ENCODE measurements at places on chromosomes 16 and 17.

GRCh38 chr16:89550421-89551007 is 10.0 kb upstream of the RPL13 start:
- no peak for DNase-seq

GRCh38 chr17:54968988-54969332 is 395 bp downstream of the STXBP4 start:
- DNase-seq, result no peak

- no peak for DNase-seq
Measured at GRCh38 chr16:70772493-70772892, 28.5 kb downstream of the VAC14 start.

DNA sequence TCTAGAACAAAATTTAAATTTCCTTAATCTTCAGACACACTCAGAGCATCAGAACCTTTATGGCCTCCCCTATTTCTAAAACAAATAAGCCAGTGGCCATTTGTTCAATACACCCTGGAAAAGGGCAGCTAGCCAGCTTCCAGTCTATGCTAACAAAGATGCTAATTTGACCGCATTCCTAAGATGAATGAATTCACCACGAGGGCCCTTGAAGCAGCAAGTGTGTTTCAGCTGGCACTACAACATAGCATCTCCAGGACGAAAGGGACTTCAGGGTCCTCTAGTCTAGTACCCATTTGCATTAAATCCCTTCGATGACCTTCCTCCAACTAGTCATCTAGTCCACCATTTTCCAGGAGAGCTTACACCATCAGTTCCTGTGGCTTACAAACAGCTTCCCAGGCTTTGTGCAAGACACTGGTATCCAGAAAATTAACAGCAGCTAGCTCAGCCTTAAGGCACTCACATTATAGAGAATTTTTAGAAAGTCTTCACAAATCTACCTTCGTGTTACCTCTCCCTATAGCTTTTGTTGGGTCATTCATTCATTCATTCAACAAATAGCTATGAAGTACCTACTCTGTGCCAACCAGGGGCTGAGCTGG is 10.9 kb downstream of the KRT37 start:
- DNase-seq, result no peak

- DNase-seq, result peak; percentile 18
Measured at GRCh38 chr16:24062270-24062817, 193.8 kb upstream of the CACNG3 start.

GRCh38 chr17:34781571-34782108 is 179.6 kb downstream of the CCT6B start:
- no peak for DNase-seq

- no peak for DNase-seq
Measured at GRCh38 chr16:4925791-4926190, 11.2 kb downstream of the PPL start.

GRCh38 chr16:85333337-85333736 is 221.1 kb upstream of the CIBAR2 start:
- DNase-seq, result no peak

GRCh38 chr16:23512168-23512695 is 1.9 kb upstream of the GGA2 start:
- no peak for DNase-seq

DNA sequence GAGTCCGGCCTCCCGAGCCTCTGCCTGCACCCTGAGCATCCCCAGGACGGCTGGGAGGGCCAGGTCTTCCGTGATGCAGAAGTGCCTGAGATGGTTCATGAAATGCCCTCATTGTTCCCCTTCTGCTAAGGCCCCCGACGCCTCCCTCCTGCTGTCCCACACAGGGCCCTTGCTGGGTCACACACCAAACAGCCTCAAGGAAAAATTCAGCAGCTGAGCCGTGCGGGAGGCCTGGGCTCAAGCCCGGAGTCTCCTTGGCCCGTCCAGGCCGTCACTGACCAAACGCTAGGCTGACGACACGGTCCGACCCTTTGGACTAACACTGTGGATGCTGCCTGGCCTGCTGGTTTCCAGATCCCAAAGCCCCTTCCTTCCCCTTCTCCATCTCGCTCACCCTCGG is 90.2 kb downstream of the RTN4RL1 start:
- DNase-seq, result no peak

DNA sequence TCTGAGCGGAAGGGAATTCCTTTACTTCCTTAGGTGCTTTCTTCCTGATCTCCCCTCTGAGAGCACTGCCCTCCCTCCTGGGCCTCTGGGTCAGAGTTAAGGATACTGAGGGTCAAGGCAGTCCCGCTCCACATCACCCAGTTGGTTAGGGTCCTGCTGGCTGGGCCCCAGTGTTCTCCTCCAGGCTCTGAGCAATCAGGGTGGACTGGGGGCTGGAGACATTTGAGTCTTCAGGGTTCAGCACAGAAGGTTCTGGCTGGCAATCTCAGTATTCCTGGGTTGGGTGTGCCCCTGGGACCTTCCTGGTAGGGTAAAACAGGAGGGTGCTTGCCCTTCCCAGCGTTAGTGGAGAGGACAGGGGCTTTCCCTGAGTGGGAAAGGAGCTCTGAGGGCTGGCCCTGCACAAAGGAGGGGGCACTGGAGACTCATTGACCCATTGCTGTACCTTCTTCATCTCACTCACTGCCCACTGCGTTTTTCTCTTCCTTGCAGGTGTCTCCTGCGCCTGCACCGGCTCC is 448 bp downstream of the MT1M start:
- DNase-seq, result no peak

- DNase-seq, result no peak
Measured at GRCh38 chr16:3492356-3492755, 2.9 kb downstream of the C16orf90 start.

GRCh38 chr16:66913081-66913480 is 5.6 kb downstream of the CDH16 start:
- DNase-seq, result no peak

DNA sequence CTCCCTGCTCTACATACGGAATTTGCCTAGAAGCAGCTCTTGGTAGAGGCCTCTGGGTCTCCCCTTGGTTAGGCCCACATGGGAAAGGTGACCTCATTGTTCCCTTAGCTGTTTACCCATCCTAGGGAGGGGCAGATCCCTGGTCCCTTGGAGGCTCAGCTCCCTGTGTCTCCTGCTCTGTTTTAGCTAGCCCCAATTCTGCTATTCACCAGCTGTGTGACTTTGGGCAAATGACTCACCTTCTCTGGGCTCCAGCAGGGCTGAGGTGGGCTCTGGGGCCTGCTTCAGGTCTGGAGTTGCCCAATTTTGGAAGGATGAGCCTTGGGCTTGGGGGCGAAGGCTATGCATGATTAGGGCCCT is 3.9 kb downstream of the ABCC3 start:
- no peak for DNase-seq

GRCh38 chr17:82881900-82882714 is 42.3 kb upstream of the ZNF750 start:
- no peak for DNase-seq

- DNase-seq, result no peak
Measured at GRCh38 chr16:28491230-28491969, 474 bp downstream of the CLN3 start.

DNA sequence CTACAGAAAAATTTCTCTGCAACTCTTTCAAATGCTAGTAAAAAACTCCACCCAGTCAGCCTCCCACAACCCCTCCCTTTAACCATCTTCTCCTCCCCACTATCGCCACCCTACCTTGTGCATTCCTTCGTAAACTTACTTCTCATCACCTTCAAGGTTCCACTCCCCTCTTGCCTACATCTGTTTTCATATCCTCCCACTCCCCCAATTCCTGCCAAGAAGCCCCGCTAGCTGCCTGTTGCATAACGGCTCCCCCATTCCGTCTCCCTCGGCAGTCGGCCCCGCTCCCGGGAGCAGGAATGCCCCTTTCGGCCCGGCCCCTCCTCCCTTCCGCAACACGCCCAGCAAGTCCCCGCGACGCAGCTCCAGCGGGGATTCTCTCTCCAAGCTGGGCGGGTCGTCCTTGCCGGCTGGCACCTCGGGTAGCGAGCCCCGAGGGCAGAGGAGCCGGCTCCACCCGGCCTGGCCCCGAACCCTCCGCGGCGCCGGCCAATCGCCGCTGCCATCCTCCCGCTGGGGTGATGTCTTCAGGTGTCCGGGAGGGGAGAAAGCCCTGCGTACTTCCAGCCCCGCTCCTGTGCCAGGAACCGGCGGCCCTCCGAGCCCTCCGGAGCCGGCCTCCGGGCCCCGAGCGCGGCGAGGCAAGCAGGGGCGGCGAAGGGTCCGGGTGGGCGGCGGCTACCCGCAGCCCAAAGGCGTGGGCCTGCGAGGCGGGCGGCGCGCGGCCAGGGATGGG is 1.5 kb downstream of the PHLPP2 start:
- DNase-seq, result peak; percentile 80

DNA sequence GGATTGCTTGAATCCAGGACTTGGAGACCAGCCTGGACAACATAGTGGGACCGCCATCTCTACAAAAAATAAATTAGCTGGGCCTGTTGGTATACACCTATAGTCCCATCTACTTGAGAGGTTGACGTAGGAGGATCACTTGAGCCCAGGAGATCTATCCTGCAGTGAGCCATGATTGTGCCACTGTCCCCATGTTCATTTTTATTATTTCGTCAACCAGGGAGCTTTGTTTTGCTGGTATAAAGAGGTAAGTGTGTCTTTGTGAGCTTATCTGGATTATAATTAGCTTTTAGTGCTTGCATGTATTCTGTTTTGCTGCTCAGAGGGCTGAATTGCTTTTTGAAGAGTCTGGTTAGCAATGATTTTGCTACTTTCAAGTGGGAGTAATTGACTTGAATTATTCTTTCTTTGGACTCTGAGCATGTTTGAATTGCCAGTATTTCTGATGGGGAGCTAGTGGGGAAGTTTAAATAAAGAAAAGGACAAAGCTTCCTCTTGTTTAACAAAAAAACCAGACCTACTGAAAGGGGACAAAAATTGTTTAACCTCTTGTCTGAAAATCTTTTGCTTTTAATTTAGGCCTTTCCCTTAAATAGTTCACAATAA is 31.6 kb upstream of the BCAS3 start:
- DNase-seq, result no peak

GRCh38 chr17:73519714-73520368 is 124.4 kb downstream of the SDK2 start:
- no peak for DNase-seq

DNA sequence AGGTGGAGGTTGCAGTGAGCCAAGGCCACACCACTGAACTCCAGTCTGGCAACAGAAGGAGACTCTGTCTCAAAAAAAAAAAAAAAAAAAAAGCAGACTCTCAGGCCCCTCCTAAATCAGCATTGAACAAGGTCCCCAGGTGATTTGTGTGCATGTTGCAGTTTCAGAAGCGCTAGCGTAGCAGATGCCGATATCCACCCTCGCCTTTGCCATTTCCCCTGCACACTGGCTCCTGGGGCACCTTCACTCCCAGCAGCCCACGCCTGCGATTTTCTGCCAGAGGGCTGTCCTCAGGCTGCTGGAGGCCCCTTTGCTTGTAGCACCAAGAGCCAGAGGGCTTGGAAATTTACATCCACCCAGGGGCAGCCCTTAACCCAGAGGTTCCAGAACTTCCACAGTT is 95.6 kb downstream of the WSCD1 start:
- no peak for DNase-seq

DNA sequence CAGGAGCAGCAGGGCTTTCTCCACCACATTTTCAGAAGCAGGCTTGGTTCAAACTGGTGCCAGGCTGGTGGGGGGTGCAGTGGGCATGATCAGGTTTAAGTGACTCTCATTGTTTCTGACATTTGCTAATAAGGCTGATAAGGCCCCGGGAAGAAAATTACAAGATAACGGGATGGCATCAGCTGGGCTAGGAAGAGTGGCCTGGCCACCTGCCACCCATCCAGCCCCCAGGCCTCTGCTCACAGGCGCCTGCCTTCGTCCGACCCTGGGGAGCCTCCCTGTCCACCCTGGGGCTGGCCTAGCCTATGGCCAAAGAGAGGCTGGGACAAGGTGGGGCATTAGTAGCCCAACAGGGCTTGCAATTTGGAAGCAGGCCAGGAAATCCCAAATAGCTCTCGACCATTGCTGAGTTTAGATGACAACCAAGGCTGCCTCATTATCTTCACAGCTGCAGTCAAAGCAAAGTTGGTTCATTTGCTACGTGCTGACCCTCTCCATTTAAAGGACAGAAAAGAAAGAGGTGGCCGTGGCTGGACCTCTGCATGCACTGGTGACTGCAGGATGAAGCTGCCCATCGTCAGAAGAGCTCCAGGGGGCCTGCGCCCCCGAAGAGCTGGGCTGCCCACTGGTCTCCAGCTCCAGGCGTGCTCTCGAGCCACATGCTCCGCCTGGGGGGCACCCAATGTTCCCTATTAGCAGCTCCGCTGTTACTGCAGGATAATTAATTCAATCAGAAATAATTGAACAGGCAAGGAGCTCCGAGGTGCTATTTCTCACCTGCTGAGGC is 44.9 kb downstream of the PEMT start:
- DNase-seq, result no peak

DNA sequence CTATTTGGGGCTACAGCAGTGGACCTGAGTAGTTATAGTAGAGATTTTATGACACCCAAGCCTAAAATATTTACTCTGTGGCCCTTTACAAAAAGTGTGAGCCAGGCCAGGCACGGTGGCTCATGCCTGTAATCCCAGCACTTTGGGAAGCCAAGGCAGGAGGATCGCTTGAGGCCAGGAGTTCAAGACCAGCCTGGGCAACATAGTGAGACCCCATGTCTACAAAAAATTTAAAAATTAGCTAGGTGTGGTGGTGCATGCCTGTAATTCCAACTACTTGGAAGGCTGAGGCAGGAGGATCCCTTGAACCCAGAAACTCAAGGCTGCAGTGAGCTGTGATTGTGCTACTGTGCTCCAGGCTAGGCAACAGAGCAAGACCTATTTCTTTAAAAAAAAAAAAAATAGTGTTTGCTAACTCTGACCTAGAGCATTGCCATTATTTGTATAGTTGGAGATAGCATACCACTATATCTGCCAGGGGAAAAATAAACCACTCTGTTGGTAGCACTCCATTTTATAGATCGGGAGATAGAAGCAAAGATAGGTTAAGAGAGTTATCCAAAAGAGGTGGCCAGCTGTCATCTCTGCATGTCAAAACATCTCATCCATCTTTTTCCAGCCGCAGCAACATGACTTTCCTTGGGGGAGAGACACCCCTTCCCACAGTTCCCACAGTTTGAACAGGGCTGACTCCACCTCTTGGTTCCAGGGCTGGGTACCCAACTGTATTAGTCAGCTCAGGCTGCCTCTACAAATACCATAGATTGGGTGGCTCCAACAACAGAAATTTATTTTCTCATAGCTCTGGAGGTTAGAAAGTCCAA is 3.0 kb upstream of the ITPRIPL2 start:
- DNase-seq, result no peak

- DNase-seq, result no peak
Measured at GRCh38 chr16:88569614-88569984, 604 bp upstream of the ZC3H18 start.

GRCh38 chr17:48610282-48611211 is at the start of gene HOXB7:
TSS of gene HOXB7 (minus strand) at chr17:48611017. CDS start at chr17:48610918, 99 bp downstream.
- no peak for DNase-seq
